IMR-90 (cell line): ENCODE measurements at places on chromosomes 12 and 14. TPM values are rescaled to one million over a fixed set of nuclear protein-coding genes. Genes with fewer than 3 reads are reported as not detected.

The TESPA1 gene
- total RNA-seq = not detected in 2 replicates

The ACOT6 gene
- total RNA-seq = not detected in 2 replicates

GRCh38 chr14:95523051-95523814, 6.8 kb upstream of the SYNE3 start:
- H3K4me1 ChIP-seq = peaks cover 48% of the 10 kb centered on the region
- DNase-seq = peak; percentile 55
- H3K36me3 ChIP-seq = no peaks in the 10 kb centered on the region
- no peaks in the 10 kb centered on the region for H3K27me3 ChIP-seq
- peak overlapping the region; percentile 89 for H3K27ac ChIP-seq
- peak overlapping the region; percentile 3; the same call in 1 of the 2 replicates for H3K4me3 ChIP-seq

DNA sequence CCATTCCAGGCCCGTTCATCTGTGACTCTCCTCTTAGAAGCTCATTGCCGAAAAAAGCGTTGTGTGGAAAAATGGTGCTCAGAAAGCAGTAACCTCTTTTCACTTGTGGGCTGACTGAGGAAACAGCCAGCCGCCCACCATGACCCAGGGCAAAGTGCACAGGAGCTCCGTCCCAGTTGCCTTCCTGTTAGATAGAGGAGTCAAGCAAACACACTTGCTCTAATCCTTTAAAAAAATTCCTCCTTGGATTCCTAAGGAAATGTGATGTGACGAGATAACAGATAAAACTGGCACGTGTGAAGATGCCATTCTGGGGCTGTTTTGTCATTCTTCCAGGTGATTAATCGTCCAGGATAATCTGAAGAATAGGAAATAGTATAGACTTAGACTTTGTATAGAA, 396.8 kb upstream of the DDHD1 start:
- DNase-seq = no peak
- peaks cover 3% of the 10 kb centered on the region; the same call in 1 of the 2 replicates for H3K27me3 ChIP-seq
- H3K4me1 ChIP-seq = no peaks in the 10 kb centered on the region

The RPS6KL1 gene
- total RNA-seq = 0.72 and 1.1 TPM in 2 replicates

DNA sequence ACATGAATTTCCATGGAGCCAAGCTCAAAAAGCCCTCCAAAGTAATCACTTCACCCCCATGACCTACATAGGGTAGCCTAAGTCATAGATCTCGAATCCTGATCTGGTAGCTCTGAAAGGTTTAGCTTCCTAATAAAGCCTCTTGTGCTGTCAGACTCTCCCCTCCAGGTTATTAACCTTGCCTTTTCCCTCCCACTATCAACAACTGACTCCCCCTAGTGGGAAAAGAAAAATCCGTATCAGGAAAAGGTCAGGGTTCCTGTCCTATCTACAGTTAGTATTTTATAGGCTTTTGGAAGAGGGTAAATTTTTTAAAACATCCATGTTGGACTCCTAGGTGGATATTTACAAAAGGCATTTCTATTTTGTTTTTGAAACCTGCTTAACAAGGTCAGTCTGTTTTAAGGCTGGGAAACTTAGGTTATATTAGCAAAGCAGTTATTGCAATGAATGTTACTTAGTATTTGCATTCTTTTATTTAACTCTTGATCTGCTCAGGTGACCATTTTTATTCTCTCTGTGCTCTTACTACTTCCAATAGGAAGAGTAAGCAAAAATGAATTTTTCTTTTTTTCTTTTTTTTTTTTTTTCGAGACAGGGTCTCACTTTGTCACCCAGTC, 8.0 kb downstream of the YY1 start:
- H3K36me3 ChIP-seq = peaks cover 2% of the 10 kb centered on the region
- H3K27me3 ChIP-seq = no peaks in the 10 kb centered on the region
- H3K4me3 ChIP-seq = no peak overlapping the region

GRCh38 chr12:131028587-131029338, 75.1 kb downstream of the ADGRD1 start:
- H3K4me3 ChIP-seq = no peak overlapping the region
- DNase-seq = no peak

DNA sequence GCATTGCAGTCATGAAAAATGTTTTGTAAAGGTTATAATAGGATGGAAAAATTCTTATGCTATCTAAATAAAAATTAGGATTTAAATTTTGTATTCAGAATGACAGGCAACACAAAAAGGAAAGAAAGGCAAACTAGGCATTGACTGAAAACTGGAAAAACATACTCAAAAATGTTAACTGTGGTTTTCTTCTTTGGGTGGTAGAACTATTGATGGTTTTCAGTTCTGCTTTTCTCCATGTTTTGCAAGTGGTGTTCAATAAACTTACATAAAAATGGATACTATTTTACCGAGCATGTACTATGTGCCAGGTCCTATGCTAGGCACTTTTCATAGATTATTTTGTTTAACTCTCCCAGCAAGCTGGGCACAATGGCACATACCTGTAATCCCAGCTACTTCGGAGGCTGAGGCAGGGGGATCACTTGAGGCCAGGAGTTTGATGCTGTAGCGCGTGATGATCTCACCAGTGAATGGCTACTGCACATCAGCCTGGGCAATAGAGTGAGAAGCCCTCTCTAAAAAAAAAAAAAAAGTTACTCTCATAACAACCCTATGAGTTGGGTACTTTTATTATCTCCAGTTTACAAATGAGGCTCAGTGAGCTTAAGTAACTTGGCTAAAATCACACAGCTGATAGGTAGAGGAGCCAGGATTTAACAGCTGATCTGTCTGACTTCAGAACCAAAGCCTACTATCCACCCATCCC, 26.3 kb upstream of the TCP11L2 start:
- no peaks in the 10 kb centered on the region for H3K36me3 ChIP-seq
- H3K27me3 ChIP-seq = peaks cover 13% of the 10 kb centered on the region
- H3K27ac ChIP-seq = no peak overlapping the region
- DNase-seq = no peak
- no peak overlapping the region for H3K4me3 ChIP-seq

The ACSM4 gene
- total RNA-seq = not detected in 2 replicates

GRCh38 chr12:112146123-112146522, 20.8 kb downstream of the TRAFD1 start:
- peaks cover 63% of the 10 kb centered on the region for H3K36me3 ChIP-seq
- DNase-seq = no peak
- H3K4me1 ChIP-seq = peaks cover 2% of the 10 kb centered on the region; the same call in 1 of the 2 replicates
- H3K27me3 ChIP-seq = no peaks in the 10 kb centered on the region
- no peak overlapping the region for H3K27ac ChIP-seq

- H3K27me3 ChIP-seq = no peaks in the 10 kb centered on the region
- no peak overlapping the region for H3K4me3 ChIP-seq
- no peak overlapping the region for H3K27ac ChIP-seq
- H3K36me3 ChIP-seq = peaks cover 13% of the 10 kb centered on the region
Observed at GRCh38 chr14:73973497-73973896, 23.4 kb downstream of the COQ6 start.

The E2F7 gene
- 8.1 and 10.3 TPM in 2 replicates for total RNA-seq

The C12orf54 gene
- total RNA-seq = not detected in 2 replicates

DNA sequence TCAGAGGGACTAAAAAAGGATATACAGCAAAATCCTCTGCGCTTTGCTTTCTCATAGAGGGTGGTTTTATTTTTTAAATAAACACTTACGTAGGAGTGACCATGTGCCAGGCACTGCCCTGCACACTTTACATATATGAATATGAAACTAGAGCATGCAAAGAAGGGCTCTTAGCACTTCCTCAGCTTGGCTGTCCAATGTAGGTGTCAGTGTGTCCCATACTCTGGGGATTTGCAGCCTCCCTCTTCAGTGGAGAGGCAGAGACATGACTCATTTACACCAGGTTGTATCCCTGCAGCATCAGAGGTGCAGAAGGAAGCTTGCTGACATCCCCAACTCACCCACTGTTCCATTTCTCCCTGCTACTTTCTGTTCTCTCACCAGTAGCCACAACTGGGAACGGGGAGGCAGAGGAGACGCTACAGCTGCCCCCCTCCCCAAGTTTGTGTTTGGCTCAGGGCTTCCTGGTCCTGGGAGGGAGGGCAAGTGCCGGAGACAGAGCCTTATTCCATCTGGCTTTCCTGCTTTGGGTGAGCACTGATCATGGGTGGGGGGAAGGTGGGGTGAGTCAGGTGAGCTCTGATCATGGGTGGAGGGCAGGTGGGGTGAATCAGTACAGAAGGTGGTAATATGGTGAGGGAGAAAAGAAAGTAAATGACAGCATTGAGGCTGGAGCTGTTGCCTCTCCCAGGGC, 4.9 kb upstream of the KRT5 start:
- no peaks in the 10 kb centered on the region for H3K4me1 ChIP-seq
- no peak overlapping the region for H3K27ac ChIP-seq
- DNase-seq = no peak
- no peak overlapping the region for H3K4me3 ChIP-seq
- H3K36me3 ChIP-seq = no peaks in the 10 kb centered on the region
- H3K27me3 ChIP-seq = peaks cover 41% of the 10 kb centered on the region

DNA sequence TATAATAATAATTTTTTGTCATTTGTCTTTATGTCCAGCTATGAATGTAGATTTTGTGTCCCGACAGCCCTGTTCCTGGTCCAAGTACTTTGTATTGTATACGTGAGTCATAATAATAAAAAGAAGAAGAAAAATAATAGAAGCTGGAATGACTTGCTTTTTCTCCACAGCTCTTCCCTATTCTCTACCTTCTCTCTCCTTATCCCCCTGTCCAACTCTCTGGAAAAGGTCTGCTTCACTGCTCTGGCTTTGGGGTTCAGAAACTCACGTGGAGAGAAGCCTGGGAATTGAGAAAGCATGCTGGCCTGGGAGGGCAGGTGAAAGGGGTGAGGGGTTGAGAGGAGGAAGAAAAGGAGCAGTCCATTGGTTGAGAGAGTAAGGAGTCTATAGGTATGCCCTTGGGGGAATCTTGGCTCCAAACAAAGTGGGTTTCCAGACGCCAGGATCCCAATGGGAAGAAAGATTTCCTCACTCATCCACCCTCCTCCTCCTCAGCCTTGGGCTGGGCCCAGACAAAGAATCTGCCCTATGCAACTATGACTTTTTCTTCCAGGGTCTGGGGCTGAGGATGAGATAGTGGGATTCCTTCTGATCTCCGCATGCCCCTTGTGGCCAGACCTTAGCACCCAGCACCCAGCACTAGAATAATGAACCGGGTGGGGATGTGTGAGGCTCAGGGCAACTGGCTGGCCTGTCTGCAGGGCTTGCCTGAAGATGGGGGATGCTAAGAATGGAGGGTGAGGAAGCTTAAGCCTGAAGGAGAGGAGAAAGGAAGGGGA, 4.0 kb downstream of the HOXC8 start:
- H3K36me3 ChIP-seq = no peaks in the 10 kb centered on the region
- no peak for DNase-seq
- no peaks in the 10 kb centered on the region for H3K4me1 ChIP-seq
- H3K4me3 ChIP-seq = no peak overlapping the region

- DNase-seq = no peak
- no peaks in the 10 kb centered on the region for H3K27me3 ChIP-seq
- H3K4me3 ChIP-seq = no peak overlapping the region
- H3K36me3 ChIP-seq = no peaks in the 10 kb centered on the region
Observed at GRCh38 chr14:95482627-95483308, 33.7 kb downstream of the SYNE3 start.

The CPNE6 gene
- not detected in 2 replicates for total RNA-seq

- no peak overlapping the region for H3K27ac ChIP-seq
- no peaks in the 10 kb centered on the region for H3K36me3 ChIP-seq
- H3K27me3 ChIP-seq = no peaks in the 10 kb centered on the region
- DNase-seq = peak; percentile 50
- H3K4me3 ChIP-seq = no peak overlapping the region
Observed at GRCh38 chr14:93619176-93619793, 169.0 kb downstream of the PRIMA1 start.

DNA sequence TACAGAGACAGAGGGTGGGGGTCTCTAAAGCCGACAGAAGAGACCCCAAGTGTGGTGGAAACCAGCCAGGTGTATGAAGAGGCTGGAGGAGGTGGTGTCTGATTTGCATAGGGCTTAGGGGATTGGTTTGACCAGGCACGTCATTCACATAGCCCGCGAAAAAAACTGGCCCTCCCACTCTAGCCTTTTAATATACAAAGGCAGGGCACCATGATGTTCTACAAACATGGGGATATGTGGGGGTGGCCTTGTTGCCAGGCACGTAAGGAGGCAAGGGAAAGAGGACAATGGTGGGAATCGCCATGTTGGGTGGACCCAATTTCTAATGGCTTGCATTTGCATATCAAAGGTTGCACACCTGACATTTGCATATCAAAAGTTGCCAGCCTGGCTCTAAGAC, 13.2 kb downstream of the LALBA start:
- H3K4me1 ChIP-seq = no peaks in the 10 kb centered on the region
- no peak for DNase-seq
- H3K27ac ChIP-seq = no peak overlapping the region
- no peaks in the 10 kb centered on the region for H3K36me3 ChIP-seq
- no peak overlapping the region for H3K4me3 ChIP-seq

The COX8C gene
- not detected in 2 replicates for total RNA-seq

- no peak overlapping the region for H3K27ac ChIP-seq
- no peaks in the 10 kb centered on the region for H3K36me3 ChIP-seq
- H3K27me3 ChIP-seq = no peaks in the 10 kb centered on the region
Observed at GRCh38 chr14:31269634-31270195, 62.1 kb upstream of the HECTD1 start.

GRCh38 chr12:87157791-87158190, 871.4 kb downstream of the C12orf50 start:
- no peak overlapping the region for H3K4me3 ChIP-seq
- H3K27ac ChIP-seq = no peak overlapping the region
- H3K27me3 ChIP-seq = no peaks in the 10 kb centered on the region
- no peaks in the 10 kb centered on the region for H3K36me3 ChIP-seq
- H3K4me1 ChIP-seq = 0 out of 2 replicates have a peak, but pooled peaks cover 2% of the 10 kb centered on the region
- DNase-seq = peak; percentile 97

- no peaks in the 10 kb centered on the region for H3K36me3 ChIP-seq
- no peak overlapping the region for H3K27ac ChIP-seq
- peaks cover 13% of the 10 kb centered on the region for H3K27me3 ChIP-seq
- no peaks in the 10 kb centered on the region for H3K4me1 ChIP-seq
- DNase-seq = no peak
- H3K4me3 ChIP-seq = no peak overlapping the region
Observed at GRCh38 chr12:49283541-49284429, 11.2 kb upstream of the PRPH start.

The LRRC9 gene
- not detected in 2 replicates for total RNA-seq

DNA sequence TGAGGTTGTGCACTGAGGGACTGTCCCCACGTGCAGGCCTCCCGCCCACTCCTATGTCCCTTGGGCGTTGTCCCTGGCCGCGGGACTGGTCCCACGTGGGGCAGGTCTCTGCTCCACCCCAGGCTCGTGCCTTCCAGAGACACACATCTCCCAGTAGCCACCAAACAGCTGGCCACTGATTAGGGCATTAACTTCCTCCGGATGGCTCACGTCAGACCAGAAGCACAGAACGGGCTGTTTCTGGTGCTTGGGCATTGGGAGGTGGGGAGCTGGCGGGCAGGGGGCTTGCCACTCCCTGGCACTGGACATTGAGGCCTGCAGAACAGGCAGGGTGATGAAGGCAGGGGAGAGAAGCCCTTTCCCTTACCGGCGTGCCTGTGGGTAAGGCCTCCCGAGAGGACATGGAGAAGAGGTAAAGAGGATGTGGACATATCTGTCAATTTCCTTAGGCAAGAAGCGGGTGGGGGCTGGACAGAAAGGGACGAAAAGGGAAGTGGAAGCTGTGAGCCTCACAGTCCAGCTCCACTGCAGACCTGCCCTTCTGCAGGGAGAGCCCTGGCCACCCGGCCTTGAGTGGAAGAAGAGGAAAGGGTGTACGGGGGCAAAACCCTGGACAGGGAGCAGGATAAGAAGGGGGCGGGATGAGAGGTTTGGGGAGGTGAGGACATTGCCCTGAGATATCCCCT, 101.2 kb downstream of the NINJ2 start:
- H3K27me3 ChIP-seq = peaks cover 91% of the 10 kb centered on the region
- no peaks in the 10 kb centered on the region for H3K4me1 ChIP-seq
- no peak overlapping the region for H3K27ac ChIP-seq
- DNase-seq = no peak

GRCh38 chr12:13350946-13351345, 154.4 kb downstream of the EMP1 start:
- H3K4me3 ChIP-seq = no peak overlapping the region
- H3K36me3 ChIP-seq = no peaks in the 10 kb centered on the region
- DNase-seq = no peak
- H3K27me3 ChIP-seq = no peaks in the 10 kb centered on the region
- H3K4me1 ChIP-seq = 0 out of 2 replicates have a peak, but pooled peaks cover 3% of the 10 kb centered on the region
- H3K27ac ChIP-seq = no peak overlapping the region

The RDH16 gene
- not detected in 2 replicates for total RNA-seq
